ENCODE measurements at places on chromosomes 12 and 14.

GRCh38 chr12:1611803-1612572, 17.0 kb upstream of the WNT5B start:
- no peak for DNase-seq

- DNase-seq = no peak
Observed at GRCh38 chr12:103462675-103463074, 33.1 kb downstream of the C12orf42 start.

DNA sequence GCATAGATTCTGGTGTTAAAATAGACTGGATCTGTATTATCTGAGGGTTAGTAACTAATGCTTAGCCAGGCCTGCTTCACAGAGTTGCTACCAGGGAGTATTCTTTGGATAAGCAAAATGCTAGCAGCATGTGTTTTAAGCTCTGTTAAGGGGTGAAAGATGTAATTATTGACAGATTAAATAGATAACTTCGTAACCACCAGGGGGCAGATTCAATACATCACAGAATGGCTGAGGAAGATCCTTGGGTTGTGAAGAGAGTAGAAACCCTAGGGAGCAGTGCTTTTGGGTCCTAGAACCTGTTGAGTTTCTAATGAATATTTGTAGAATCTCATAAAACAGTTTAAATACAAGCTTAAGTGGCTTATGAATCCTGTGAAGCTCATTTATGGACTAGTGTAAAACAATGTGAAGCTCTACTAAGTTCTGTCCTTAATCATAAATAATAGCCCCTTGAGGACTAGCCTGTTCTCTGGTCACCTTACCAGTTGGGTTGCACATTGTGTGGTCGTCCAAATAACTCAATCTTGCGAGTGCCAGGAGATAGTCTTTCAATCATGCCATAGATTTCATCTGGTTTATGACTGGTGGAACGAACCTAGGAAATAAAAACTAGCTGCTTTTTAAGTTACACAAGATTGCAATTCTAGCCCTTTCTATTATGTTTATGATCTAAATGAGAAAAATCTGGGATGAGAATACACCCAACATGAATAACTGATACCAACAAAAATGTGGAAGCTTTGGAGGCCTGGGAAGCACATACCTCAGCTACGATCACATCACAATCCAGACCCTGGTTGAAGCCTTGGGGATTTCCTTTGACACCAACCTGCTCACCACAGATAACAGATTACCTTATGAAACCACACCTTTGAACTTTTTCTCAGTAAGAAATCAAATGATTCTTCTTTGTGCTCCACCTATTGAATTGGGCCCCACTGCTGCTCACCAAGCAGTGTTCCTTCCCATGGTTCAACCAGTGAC, 12.3 kb downstream of the METTL3 start:
- DNase-seq = no peak

GRCh38 chr12:102484428-102484958, 4.1 kb upstream of the IGF1 start:
- DNase-seq = peak; percentile 38

GRCh38 chr14:61388976-61389576, 67.7 kb downstream of the PRKCH start:
- no peak for DNase-seq

DNA sequence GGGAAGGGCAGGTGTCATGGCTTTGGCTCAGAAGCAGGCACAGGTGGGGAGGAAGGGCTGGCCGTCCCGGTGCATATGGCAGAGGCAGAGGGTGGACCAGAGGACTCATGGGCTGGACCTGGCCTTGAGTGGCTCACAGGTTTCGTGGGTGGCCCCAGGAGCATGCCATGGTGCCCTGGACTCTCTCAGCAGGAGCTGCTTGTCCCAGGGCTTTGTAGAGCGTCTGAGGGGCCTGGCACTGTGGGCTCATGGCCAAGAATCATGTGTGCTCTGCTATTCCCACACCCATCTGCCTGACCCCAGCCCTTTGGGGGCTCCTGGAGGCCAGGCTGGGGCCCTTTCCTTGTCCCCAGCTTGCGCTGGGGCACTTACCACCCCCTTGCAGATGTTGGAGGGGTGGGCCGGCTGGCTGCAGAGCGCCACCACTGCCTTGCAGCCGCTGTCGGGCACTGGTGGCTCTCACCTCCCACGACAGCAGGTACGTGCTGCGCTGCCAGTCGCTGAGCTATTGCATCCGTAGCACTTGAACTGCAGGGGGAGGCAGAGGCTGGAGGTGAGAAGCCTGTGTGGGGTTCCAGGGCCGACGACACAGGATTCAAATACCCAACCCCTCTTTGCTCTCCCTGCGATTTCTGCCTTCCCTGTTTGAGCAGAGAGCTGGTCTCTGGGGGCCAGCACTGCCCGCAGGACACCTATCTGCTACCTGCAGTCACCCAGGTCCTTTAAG, 187.4 kb upstream of the PRMT8 start:
- DNase-seq = no peak

GRCh38 chr12:53097207-53097563, 282 bp upstream of the IGFBP6 start:
- DNase-seq = peak; percentile 49

- no peak for DNase-seq
Observed at GRCh38 chr14:68653108-68653507, 139.8 kb downstream of the ZFP36L1 start.

GRCh38 chr14:36454599-36455240, 65.3 kb downstream of the NKX2-1 start:
- no peak for DNase-seq

DNA sequence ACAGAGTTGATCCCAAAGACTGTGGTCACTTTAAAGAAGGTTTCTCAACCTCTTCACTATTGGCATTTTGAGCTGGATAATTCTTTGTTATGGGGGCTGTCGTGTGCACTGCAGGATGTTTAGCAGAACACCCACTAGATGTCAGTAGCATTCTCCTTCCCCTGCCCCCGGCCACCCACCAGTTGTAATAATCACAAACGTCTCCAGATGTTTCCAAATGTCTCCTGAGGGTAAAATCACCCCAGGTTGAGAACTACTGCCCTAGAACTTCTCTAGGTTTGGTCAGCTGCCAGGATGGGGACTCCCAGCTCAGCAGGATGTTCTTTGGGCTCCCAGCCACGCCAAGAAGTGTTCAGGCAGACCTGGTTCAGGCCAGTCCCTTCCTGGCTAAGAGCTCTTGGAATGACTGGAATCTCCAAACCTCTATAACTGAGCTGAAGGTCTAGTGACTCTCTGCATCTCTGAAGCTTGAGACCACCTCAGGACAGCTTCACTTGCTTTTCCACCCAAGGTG, 12.5 kb upstream of the AJUBA start:
- no peak for DNase-seq

DNA sequence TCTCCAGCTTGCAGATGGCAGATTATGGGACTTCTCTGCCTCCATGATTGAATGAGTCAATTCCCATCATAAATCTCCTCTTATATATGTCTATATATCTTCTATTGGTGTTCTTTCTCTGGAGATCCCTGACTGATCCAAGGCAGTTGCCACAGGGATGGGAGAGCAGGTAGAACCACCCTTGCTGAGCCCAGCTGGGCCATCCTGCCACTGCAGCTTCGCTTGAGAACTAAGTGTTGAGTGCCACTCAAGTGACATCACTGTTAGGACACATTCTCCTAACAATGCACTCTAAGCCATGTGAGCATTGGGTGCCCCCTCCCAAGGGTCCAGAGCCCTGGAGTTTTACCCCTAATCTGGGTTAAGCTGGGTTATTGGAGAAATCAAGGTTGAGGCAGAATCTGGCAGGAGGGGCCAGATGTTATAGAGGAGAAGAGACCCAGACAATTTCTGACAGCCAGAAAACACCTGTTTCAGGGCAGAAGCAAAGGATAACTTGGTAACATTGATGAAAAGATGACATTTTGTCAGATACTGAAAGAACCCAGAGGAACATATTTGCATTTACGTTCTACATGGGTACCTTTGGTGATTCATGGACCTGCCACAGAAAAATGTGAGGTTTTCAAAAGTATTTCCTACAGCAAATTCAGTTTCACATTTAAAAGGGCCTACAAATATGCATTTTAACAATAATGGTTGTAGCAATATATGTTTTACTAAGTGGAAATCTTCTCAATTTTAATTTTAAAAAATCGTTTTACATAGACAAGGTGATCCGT, 57.2 kb upstream of the MAX start:
- DNase-seq = no peak

DNA sequence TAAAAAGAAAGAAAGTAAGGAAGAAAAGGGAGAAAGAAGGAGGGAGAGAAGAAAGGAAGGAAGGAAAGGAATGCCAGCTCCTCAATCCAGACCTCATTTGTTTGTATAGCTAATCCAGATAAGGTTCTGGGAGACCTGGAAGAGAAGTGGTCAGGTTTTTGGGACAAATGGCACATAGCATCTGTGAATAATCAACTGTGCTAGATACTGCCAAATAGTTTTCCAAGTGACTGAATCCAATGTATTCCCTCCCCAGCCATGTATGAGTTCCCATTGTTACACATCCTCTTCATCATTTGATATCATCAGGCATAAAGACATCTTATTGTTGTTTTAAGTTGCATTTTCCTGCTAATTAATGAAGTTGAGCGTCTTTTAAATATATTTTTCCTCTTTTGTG, 18.6 kb upstream of the PTGR2 start:
- no peak for DNase-seq

DNA sequence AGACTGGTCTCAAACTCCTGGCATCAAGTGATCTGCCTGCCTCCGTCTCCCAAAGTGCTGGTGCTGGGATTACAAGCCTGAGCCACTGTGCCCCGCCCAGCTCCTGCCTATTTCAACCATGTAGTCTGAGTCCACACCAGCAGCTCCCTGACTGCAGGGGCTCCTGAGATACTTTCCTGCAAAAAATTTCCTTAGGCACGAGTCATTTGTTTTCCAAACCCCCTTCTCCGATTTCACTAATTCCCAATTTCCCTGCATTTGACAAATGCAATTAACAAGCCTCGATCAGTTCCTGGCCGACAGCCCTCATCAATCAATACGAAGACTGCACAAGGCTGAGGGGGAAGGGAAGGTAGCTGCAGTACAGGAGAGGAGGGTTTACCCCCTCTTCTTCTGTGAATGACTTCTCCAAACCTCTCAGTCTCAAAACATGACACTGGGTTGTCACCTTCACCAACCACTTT, 10.1 kb downstream of the PSMB5 start:
- DNase-seq = no peak

DNA sequence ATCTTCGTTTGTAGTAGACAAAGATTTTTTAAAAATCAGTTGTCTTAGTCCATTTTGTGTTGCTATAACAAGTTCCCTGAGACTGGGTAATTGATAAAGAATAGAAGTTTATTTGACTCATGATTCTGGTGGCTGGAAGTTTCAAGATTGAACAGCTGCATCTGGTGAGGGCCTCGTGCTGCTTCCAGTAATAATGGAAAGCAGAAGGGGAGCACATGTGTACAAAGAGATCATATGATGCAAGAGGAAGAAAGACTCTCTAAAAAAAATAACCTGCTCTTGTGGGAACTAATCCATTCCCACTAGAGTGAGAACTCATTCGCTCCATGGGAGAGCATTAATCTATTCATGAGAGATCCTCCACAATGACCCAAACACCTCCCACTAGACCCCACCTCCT, 24.8 kb downstream of the MUCL1 start:
- no peak for DNase-seq

DNA sequence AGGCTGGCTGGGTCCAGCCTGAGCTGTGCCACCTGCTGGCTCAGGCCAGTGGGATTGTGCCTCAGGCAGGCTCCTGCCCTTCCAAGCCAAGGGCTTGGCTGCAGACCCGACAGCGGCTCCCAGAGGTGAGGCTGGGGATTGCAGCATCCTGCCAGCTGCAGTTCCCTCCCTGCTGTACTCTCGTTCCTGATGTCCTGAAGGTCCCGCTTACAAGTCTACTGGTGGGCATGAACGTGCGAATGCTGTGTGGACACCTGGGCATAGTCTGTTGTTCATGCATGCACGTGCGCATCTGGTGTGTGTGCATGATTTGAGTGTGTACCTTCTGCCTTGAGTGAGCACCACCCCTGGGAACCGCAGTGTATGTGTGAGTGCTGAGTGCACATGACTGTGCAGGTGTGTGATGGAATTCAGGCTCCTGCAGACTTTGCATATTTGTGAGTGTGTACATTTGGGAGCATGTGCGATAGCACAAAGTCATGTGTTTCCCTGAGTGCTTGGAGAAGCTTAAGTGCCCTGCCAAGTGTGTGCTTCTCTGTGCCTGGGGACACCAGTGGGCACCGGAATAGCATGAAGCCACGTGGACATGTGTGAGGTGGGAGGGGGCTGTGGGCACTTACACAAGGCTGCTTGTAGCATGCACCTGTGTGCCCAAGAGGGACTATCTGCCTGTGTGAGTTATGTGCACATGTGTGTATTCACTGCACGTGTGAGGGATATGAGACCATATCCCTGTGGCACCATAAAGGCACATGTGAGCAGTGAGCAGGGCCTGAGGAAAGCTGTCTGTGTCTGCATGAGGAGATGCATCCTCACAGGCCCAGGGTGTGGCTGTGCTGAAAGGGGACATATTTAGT, 19.3 kb upstream of the KRT7 start:
- DNase-seq = peak; percentile 70

DNA sequence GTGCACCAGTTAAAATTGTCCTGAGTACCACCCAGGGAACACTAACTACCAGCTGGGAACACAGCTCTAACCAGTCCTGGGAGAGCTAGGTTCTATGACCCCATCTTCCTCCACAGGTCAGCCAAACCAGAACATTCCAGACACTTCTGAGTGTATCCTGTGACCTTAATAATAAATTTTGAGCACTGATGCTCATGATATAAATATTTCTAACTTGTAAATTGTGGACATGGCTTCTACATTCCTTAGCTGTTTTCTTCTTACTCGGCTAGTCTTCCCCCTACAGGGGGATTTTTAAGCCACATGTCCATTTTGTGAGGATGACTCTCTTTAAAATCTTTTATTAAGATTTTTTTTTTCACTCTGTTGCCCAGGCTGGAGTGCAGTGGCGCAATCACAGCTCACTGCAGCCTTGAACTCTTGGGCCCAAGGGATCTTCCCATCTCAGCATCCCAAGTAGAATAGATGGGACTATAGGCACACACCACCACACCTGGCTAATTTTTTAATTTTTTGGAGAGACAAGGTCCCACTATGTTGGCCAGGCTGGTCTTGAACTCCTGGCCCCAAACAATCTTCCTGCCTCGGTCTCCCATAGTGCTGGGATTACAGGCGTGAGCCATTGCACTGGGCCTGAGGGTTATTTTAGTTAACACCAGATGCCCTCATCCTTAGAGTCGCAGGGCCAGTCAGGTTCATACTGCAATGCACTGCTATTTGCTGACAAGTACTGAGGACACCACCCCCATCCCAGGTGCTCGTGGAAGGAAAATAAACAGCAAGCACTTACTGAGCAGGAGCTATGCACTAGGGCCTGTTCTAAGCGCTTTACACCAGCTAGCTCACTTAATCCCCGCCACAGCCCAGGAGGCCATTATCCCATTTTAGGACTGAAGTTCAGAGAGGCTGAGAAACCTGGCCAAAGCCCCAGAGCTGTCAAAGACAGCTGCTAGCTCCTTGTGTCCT, 142.6 kb upstream of the NCOR2 start:
- DNase-seq = no peak

GRCh38 chr14:24138396-24139271, 2.6 kb downstream of the PSME1 start:
- DNase-seq = no peak

GRCh38 chr14:103023881-103024473, 33.4 kb downstream of the CDC42BPB start:
- DNase-seq = peak; percentile 32

Data from left ventricle myocardium inferior (tissue), 1 donor.